ENCODE measurements at places on chromosomes 7 and 10.

- DNase-seq = no peak
These were observed 99.7 kb downstream of the MAPK8 start for GRCh38 chr10:48406204-48406603.

- DNase-seq = no peak
These were observed 533.2 kb upstream of the POM121L12 start for GRCh38 chr7:52502281-52502680.

DNA sequence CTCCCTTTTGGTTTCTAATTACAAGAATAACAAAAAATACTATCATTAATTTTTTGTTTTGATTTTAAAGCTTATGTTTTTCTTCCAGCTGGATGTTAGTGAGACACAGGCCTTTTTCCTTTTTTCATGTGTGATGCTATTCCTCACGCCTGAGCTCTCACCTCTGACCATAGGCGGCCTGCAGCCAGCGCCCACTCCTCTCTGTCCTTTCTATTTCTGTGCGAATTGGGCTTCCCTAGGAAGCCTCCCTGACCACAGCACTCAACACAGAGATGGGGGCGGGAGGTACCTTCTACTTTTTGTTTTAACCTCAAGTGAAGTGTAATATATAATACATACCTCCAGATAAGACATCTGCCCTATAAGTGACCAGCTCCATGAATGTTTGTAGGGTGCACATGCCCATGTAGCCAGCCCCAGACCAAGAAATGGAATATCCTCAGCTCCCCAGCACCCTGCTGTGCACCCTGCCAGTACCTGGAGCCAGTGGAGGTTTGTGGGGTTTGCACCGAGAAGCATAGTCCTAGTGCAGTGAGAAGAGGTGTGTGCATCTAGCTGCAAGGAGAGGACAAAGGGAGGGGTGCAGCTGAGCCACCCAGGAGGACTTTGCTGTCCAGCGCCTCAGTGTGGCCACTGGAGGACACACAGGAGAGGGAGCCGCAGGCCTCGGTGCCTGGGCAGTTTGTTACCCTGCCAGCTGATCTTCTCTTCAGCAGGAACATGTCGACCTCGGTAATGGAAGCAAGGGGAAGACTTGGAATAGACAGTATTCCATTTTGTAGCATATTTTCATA is 38.5 kb downstream of the BNIP3 start:
- DNase-seq = no peak

DNA sequence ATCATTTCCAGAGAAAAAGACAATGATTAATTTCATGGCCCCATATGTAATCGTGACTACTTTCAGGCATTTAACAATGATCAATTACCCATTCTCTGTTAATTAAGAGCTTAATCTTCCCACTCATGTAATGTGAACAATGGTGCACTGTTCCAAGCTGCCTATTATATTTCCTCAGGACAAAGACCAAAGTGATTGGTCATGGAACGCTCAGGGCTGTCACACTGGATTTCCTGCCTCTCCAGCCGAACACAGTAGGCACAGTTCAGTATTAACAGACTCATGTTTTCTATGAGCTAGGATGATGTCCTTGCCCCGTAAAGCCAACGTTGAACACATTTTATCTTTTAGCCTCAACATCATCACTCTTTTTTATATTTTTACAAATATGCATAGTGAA is 142.7 kb upstream of the FZD8 start:
- no peak for DNase-seq

DNA sequence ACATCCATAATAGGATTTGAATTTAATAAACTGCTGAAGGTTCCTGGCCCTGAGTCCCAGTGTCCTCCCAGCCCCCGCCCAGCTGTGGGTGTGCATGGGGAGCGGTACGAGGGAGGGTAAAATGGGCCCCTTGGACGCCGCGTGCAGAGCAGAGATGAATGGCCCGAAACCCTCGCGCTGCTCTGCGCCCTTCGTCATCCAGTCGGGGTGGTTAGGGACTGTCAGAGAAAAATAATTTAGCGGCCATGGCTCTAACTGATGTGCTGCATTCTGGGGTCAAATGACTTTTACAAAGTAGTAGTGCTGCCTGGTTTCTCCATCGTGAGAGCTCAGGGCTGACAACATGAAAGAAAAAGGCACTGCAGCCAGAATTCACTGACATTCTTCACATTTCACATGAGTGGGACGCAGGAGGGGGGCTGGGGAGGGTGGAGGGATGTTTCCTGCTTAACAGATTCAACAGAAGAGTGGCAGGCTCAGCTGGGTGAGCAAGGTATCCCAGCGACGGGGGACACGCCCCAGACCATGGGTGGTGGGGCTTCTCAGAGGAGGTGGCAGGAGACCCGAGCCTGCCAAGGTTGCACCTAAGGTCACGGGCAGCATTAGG is 304.5 kb downstream of the WDR37 start:
- no peak for DNase-seq

DNA sequence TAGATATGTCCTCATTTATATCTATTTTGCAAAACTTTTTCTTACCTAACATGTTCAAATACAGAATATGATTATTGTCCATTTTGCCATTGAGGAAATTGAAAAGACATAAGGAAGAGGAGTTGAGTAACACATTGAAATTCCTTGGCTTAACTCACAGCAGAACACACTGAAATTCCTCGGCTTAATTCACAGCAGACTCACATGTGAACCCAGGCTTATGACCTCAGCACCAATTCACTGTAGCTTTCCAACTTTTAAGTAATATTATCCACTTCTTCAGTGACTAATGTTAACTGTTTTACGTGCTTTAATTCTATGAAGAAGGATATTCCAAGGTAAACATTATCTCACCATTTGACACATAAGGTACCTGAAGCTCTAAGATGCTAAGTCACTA is 597.5 kb upstream of the PFKP start:
- no peak for DNase-seq

GRCh38 chr10:110172155-110172554 is 35.2 kb upstream of the MXI1 start:
- no peak for DNase-seq

GRCh38 chr7:20454202-20454601 is 123.5 kb downstream of the ITGB8 start:
- no peak for DNase-seq

DNA sequence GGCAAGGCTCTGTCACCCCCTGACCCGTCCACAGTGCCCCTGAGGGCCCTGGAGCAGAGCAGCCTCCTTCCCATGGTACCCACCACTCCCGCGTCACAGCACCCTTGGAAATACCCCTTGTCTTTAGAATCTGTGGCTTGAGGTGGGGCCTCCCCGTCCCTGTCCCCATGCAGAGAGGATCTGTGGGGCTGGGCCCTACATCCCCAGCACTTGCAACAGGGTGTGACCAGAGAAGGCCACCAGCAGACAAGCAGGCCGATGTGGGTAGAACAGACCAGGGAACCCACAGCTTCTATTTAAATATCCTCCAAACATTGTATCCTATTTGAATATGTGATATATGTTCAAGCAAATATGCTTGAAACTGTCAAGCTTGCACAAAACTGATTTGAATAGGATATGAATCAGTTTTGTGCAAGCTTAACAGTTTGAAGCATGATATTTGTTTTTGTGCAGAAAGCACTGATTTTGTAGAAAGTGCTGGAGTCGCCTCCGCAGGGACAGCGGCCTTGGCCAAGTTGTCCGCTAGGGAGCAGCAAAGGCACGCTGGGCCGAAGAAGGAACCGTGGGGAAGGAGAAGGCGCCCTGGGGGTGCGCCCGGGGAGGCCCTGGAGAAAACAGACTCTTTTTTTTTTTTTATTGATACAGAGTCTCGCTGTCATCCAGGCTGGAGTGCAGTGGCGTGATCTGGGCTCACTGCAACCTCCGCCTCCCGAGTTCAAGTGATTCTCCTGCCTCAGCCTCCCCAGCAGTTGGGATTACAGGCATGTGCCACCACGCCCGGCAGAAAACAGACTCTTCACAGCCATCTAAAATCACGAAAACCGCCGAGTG is 2.2 kb downstream of the CFAP46 start:
- no peak for DNase-seq

DNA sequence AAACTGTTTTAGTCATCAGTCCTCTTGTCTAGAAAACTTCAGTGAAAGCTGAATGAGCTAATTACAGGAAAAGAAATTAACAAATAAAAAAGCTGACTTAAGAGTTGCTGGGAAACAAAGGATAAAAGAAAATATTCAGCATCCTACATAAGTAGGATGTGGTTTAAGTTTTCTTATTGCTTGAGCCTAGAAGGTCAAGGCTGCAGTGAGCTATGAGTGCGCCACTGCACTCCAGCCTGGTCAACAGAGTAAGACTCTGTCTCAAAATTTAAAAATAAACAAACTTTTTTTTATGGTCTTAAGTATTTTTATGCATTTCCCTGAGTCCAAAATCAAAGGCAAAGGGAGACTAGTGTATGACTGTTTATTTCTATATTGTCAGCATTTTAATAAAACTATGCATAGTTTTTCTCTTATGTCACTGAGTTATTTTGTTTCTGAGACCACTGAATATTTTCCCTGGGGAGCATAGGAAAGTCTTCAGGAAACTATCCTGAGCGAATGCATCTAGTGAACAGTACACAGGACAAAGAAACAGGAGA is 40.0 kb upstream of the LRRN3 start:
- DNase-seq = no peak

DNA sequence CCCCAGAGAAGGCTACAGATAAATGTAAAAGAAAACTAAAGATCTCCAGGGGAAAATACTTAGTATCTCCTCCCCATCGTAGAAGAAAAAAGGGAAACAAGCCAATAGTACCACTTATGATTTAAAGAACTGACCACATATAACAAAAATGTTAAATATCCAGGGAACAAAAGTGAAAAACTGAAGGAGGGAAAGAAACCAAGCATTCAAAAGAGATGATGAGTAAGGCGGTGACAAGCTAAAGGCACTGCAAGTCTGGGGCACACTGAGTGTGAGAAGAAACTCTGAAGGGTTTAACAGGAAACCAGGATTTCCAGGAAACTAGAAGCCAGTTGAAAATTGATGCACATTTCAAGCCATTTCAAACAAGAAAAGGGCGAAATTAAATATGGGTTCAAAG is 226.3 kb downstream of the AHR start:
- no peak for DNase-seq

DNA sequence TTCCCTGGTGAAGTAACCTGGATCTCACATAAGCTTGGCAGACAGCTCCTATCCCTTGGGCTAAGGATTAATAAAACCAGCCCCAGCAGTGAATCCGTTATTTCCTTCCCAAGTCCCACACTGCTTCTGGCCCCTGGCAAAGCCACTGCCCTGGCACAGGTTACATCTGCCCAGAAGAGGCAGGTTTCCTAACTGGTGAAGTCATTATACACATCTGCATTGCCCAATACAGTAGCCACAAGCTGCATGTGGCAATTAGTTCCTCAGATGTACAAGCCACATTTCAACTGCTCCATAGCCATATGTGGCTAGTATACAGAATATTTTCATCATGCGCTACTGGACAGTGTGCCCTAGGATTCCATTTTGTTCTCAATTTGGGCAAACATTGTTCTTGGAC is 273.0 kb downstream of the GRM8 start:
- DNase-seq = no peak

DNA sequence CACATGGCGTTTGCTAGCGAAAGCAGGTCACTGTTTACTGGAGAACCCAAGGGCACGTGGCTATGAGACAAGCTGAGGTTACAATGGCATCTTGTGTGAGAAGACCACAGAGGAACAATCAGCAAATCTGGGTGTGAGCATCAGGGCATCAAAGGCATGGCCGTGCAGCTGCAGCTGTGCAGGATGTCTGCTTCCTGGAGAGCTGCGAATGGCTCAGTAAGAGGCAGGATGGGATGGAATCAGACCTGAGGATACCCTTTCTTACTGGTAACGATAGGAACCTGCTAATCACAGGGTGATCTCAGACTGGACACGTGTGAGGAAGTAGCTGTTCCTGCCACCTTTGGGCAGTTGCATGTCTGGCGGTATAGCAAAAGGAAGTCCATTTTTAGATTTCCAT is 119.5 kb downstream of the RNF216 start:
- no peak for DNase-seq

GRCh38 chr10:42753507-42754154 is 29.0 kb upstream of the BMS1 start:
- no peak for DNase-seq

GRCh38 chr7:100441641-100442535 is 5.6 kb upstream of the PPP1R35 start:
- no peak for DNase-seq

DNA sequence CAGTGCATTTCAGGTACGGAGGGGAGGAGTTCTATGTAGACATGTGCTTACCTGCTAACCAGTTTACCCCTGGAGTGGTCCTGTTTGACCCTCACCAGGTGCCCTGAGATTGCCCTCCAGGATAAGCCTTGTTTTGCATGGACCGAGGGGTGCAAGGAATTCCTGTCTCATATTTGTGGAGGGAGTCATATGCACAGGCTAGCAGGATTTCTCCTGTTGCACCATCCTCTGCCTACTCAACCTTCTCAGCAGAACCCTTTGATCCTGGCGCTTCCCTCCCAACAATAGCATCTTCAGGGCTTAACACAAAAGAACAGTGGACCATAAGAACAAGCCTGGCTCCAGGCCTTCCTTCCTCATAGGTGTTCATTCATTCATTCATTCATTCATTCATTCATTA is 7.2 kb downstream of the TRPV6 start:
- no peak for DNase-seq

DNA sequence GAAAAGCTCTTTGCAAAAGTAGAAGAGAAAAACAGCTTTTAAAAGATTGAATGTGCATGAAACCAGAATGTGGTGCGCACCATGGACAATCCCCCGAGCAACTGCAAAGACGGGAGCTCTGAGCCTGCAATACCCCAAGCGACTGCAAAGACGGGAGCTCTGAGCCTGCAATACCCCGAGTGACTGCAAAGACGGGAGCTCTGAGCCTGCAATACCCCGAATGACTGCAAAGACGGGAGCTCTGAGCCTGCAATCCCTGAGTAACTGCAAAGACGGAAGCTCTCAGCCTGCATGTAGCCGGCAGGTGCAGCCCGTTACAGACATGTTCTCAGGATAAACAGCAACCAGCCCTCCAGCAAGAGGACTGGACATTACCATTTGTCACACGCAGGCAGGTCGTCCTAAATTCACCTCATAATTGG is 6.2 kb downstream of the ZNF775 start:
- no peak for DNase-seq

DNA sequence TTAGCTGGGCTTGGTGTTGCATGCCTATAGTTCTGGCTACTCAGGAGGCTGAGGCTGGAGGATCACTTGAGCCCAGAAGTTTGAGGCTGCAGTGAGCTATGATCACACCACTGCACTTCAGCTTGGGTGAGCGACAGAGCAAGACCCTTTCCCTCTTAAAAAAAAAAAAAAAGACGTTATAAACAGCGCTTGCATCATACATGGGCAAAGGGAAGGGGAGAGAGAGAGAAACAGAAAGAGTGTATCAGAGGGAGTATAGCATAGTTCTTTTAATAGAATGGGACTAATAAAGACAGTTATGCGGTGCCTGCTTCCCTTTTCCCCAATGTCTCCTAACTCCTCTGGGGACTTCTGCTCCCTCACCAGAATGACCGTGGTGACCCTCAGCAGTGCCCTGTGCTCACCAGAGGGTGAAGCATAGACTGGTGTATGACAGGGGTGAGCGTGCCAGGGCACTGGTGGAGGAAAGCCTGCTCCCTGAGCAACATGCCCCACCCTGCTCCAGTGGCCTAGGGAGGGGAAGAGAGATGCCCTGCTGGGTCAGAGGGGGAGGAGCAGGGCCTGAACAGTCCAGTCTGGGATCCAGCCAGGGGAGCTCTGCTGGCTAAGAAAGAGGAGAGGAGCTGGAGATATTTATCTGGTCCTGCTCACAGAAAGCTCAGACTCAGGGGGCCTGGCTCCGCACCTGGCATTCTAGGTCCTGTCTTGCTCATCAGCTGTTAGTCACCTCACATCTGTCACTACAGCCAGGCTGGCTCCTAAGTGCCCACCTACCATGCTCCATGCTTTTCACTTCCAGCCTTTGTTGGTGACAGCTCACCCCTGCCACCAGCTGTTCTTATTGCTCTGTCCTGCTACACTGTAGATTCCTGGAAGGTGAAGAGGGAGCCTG is 2.2 kb downstream of the PDZD7 start:
- DNase-seq = no peak

Measured in stimulated activated CD4-positive, alpha-beta T cell treated with anti-CD3 and anti-CD28 coated beads, Interleukin-4, amount 100 ng/mL, for 4 hours (primary cell).